ENCODE measurements at places on chromosomes 4 and X.

DNA sequence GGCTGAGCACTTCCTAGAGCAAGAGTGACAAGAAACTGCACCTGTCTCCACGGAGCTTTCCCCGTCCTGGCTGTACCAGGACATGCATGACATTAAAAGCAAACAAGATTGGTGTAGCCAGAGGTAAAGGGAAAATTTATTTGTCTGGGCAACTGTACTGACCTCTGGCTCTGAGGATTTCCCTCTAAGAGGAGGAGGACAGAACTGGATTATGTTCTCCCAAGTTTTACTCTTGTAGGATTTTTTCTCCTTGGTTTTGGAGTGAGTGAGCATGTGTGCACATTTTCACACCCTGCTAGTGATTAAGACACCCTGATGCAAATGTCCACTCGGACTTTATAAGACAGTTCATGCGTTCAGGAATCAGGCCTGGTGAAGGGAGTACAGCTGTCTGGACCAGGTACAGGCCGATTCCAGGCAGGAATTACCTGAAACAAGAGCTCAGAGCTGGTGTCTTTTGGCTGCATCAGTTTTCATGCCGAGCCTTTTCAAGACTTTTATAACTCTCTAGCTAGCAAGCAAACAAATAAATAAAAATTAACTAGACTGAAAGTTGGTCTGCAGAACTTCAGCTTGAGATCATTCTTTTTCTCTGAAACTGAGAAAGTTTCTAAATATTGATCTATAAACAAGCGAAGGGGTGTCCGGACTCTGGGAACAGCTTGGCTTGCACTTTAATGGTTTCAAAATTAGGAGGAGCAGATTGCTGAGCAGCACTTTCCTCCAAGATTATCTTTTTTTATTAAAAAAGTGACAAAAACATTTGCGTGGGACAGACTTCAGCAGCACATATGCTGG, 51.3 kb upstream of the SPRY1 start:
- DNase-seq = no peak

- no peak for DNase-seq
Measured at GRCh38 chrX:154038656-154039055, 19.0 kb upstream of the IRAK1 start.

DNA sequence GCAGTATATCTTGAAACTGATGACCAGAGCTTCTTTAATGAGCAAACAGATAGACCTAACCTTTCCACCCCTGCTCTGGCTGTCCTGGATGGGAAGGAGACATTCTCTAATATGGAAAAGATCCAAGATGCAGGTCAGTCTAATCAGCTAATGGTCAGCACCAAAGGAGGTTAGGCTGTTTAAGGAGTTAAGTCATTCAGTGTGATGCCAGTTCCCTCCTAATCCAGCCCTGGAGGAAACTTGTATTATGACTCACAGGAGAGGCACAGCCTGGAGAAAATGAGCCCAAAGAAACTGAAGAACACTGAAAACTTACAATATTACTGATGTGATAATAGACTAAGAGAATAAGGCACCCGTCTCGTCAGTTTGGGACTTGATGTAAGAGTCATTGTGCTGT, 323.0 kb downstream of the HNRNPD start:
- no peak for DNase-seq

GRCh38 chr4:3766036-3766784, at the start of gene ADRA2C:
ADRA2C (plus strand) TSS chr4:3766385; CDS start chr4:3766607, 222 bp downstream.
- no peak for DNase-seq

DNA sequence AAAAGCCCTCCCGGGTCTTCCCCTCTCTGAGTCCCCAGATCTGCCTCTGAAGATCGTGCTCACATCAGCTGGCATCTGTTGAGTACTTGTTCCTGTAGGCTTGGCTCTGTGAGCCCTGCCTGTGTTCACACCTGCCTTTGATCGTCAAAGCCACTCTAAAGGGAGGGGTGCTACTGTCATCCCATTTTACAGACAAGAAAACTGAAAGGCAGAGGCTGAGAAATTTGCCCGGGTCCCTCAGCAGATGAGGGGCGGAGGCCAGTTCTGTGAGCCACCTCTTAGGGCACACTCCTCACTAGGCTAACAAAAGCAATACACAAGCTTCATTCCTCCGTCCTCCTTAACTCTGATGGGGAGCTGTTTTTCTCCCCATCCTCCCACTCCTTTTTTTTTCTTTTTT, 655 bp downstream of the CYTL1 start:
- no peak for DNase-seq

DNA sequence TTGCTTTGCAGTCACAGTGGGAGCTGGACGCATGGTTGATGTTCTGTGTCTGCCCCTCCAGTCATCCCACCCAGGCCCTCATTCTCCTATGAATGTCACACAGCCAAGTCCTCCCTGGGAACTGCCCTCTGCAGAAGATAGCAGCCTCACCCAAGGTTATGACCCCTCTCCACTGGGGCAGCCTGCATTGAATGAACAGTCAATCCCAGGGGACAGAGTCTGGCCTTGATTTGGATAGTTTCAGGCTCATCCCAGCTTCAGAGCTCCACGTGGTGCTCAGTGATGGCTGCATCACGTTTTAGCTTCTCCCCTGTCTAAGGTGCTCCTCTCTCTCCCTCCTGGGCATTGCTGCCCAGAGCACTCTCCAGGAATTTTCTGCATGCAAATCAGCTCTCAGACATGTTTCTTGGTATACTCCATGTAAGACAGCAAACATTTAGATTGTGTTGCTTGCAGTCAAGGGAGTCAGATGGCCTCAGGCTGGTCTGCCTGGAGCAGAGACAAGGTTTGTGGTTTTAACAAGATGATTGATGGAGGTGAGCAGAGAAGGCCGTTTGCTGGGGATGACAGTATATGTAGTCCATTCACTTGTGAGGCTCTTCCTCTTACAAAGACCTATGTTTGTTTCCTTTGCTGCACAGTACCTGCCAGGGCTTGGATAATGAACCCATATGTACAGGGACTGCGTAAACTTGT, 56.1 kb upstream of the MSX1 start:
- DNase-seq = no peak

- DNase-seq = no peak
Measured at GRCh38 chrX:143634663-143635455, 1.0 kb downstream of the SLITRK4 start.

DNA sequence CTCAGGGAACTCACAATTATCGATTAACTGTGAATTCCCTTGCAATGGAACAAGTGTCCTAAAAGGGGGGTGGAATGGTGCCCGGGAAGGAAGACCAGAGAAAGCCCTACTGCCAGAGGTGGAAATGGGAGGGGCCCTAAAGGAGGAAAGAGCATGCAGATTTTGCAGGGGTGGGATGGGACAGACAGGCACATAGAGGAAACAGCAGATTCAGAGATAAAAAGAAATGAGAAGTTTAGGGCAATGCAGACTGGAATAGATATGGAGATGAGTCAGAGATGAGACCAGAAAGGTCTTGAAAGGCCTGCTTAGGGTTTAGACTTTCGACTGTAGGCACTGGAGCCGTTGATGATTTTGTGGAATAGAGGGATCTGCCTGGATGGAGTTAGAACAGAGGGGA, 57.4 kb upstream of the PITX2 start:
- DNase-seq = no peak

DNA sequence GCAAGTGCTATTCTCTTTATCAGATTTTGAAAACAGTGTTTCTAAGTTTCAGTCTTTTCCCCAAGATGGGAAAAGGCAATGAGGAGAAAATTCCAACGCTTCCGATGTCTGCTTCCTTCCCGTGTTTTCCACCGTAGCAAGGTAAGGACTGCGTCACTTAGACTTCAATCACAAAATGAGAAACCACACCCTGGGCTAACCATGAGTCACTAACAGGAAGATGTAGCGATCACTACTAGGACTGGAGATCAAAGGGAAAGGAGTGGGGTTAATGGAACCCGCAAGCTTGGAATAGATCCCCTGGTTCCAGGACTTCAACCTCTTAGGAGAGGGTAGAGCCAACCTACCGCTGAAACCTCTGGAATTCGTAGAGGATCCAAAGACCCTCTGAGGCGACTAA, 250.7 kb upstream of the ZFP42 start:
- no peak for DNase-seq

- DNase-seq = no peak
Measured at GRCh38 chr4:64581422-64581821, 172.2 kb upstream of the TECRL start.

- no peak for DNase-seq
Measured at GRCh38 chr4:105837037-105837436, 58.2 kb upstream of the NPNT start.

DNA sequence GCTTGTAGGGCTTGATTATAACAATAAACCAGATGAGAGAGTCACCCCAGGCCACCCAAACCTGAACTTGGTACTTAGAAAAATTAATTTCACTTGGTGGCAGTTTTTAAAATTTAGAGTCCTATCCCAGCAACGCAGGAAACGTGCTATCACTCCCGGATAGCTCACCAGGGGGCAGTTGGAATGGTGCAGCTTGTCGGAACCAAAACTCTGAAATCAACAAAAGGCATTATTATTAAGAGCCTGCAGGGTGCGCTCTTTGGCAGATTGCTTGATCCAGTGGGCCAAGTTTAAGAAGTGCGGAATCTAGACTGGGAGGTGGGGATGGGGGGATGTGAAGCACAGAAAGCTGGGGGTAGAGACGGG, 2.4 kb downstream of the FRAS1 start:
- peak; percentile 69 for DNase-seq

- no peak for DNase-seq
Measured at GRCh38 chrX:140467211-140467610, 37.7 kb downstream of the SOX3 start.

- no peak for DNase-seq
Measured at GRCh38 chr4:139745111-139745639, 79.6 kb downstream of the MGST2 start.

- DNase-seq = no peak
Measured at GRCh38 chr4:108068442-108068841, 78.8 kb downstream of the HADH start.

GRCh38 chrX:37314531-37314930, 34.6 kb upstream of the PRRG1 start:
- no peak for DNase-seq

DNA sequence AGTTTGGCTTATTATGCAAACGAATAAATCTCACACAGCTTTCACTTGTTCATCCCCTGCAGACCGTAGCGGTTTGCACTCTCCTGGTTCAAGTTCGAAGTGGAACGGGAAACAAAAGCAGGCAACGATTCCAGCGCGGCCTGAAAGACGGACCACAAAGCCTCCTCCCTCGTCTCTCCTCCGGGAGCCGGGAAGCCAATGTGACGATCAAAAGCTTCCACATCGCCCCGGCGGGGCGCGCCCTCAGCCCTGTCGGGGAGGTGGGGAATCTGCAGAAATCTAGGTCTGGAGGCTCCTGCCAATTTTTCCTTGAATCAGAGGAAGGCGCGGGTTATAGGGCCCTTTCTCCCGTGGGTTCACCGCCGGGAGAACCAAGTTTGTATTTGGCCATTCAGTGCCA, 16.9 kb upstream of the ZIC3 start:
- DNase-seq = no peak

GRCh38 chr4:142318280-142318679, 527.8 kb downstream of the INPP4B start:
- DNase-seq = no peak

- DNase-seq = no peak
Measured at GRCh38 chr4:40998675-40999358, 215.5 kb downstream of the APBB2 start.

DNA sequence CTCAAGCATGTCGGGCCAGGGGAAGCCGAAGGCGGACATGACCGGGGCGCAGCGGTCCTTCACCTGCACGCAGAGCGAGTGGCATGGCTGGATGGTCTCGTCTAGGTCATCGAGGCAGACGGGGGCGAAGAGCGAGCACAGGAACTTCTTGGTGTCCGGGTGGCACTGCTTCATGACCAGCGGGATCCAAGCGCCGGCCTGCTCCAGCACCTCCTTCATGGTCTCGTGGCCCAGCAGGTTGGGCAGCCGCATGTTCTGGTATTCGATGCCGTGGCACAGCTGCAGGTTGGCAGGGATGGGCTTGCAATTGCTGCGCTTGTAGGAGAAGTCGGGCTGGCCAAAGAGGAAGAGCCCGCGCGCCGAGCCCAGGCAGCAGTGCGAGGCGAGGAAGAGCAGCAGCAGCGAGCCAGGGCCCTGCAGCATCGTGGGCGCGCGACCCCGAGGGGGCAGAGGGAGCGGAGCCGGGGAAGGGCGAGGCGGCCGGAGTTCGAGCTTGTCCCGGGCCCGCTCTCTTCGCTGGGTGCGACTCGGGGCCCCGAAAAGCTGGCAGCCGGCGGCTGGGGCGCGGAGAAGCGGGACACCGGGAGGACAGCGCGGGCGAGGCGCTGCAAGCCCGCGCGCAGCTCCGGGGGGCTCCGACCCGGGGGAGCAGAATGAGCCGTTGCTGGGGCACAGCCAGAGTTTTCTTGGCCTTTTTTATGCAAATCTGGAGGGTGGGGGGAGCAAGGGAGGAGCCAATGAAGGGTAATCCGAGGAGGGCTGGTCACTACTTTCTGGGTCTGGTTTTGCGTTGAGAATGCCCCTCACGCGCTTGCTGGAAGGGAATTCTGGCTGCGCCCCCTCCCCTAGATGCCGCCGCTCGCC, at the start of gene SFRP2:
Gene SFRP2, minus strand, starts transcription at position 671 of the 864 bp plus-strand sequence. Its CDS starts 248 bp downstream, at position 423.
- DNase-seq = no peak

- DNase-seq = no peak
Measured at GRCh38 chrX:1673337-1673736, 58.5 kb downstream of the ASMT start.

GRCh38 chrX:148501386-148502066, 1.1 kb downstream of the AFF2 start:
- DNase-seq = no peak

DNA sequence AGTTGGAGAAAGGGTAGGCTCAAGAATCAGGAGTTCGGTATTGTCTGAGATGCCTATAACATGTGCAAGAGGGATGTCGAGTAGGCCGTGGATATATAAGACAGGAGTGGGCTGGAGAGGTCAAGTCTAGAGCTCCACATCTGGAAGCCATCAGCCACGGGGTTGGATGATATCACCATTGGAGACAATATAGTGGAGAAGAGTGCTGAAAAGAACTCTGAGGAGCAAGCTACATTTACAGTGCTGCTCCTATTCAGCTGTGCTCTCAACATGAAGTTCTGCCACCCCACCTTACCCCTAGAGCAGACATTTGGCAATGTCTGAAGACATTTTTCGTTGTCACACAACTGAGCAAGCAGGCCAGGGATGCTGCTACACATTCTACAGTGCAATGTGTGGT, 20.9 kb upstream of the PLAC1 start:
- no peak for DNase-seq

GRCh38 chrX:39613997-39614679, 483.6 kb downstream of the BCOR start:
- no peak for DNase-seq

GRCh38 chr4:126611900-126612299, 1020.9 kb upstream of the INTU start:
- no peak for DNase-seq

GRCh38 chr4:114281164-114281960, 301.9 kb upstream of the ARSJ start:
- DNase-seq = no peak

- no peak for DNase-seq
Measured at GRCh38 chr4:17448689-17449088, 63.2 kb downstream of the QDPR start.

DNA sequence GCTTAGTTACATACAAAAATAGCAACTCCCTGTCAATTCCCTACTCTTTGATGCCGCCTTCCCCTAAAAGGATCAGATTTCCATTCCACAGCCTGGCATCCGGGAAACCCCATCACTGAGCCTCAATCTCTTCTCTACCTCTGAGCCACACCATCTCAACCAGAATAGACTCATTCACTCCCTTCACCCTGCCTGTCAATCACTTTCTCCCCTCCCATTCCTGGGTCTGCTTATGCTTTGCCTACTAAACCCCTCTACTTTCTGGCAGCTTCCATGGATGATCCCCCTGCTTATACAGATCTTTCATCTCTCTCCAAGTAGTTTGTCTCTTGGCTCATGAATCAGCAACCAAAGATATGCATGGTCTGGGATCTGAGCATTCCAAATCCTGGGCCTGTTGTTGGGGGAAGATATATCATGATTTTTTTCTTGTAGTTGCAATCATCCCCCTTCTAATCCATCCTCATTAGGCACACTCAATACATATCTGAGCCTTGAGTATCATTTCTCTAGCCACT, 2.6 kb downstream of the AMER1 start:
- DNase-seq = no peak

Data from NCI-H187 (cell line).